ENCODE measurements at places on chromosomes 3 and 15.

DNA sequence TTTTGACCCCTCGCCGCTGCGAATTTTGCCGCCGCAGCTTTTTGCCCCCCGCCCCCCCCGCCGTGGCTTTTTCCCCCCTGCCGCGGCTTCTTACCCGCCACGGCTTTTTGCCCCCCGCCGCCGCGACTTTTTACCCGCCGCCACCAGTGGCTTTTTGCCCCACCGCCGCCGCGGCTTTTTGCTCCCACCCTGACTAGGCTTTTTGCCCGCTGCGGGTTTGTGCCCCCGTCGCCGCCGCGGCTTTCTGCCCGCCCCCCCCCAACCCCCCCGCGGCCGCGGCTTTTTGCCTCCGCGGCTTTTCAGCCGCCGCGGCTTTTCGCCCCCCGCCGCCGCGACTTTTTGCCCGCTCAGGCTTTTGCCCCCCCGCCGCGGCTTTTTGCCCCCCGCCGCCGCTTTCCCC is 598.1 kb downstream of the GOLGA6L6 start:
- DNase-seq, result no peak

- no peak for DNase-seq
These were observed 48.4 kb downstream of the ARHGEF3 start for GRCh38 chr3:56753206-56753820.

DNA sequence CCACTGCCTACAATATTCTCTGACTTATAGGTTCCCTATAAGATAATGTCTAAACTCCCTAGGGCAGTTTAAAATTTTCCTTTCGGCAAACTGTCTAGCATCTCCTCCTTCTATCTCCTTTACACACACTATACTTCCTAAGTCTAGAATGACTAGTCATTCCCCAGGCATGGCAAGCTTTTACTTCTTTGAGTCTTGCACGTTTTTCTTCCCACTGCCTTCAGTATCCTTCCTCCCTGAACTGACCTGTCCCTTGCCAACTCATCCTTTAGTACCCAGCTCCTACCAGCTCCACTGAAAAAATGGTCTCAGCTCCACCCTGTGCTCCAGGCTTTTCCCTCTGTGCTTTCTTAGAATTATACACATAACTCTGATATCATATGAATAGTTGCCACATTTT is 93.8 kb upstream of the KBTBD8 start:
- no peak for DNase-seq

DNA sequence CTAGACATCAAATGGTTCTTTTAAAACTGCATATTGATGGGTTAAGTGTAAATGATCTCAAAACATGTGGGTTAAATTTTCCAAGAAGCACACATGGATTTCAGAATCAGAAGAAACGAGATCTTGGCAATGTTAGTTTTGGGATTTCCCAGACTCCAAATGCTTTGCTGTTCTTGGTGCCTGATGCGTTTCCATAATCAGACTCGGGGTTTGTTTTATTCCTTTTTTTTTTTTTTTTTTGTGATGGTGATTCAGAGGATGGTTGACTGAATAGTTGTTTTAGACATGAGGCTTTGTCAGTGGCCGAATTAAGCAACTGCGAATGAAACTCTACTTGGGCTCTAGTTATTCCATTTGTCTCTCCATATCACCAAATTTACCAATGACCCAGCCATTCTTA is 52.2 kb upstream of the FAM98B start:
- no peak for DNase-seq

- DNase-seq, result no peak
These were observed 8.4 kb downstream of the TMEM40 start for GRCh38 chr3:12750658-12751071.

- DNase-seq, result no peak
These were observed 41.7 kb upstream of the ADAMTS17 start for GRCh38 chr15:100383302-100384107.

DNA sequence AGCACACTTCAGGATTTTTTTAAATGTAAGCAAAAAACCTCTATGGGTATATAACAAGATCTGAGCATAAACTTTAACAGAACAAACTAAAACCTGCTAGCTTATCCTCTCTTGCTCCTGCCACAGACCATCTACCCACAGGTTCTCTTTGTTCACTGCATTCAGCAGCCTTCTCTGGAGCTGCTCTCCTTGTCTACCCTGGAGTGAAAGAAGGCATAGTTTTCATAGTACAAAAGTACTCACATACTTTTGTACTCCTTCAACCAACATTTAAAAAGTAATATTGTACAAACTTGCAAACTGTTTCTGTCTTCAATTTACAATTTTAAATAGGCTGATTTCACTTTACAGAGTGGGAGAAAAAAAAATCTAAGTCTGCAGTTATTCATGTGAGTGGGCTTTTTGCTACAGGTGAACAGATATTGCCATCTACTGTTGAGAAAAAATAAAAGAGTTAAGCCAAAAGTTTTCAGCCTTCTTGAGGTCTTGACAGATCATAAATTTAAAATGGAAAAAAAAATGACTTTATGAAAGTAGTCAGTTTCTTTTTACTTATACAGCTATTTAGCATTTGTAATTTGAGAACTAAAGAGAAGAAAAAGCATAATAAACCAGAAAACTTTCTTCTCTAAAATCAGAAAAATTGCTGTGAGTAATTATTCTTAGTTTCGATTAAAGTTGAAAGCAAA is 20.4 kb downstream of the TERC start:
- no peak for DNase-seq

GRCh38 chr3:184180165-184180564 is 5.5 kb downstream of the AP2M1 start:
- DNase-seq, result no peak

DNA sequence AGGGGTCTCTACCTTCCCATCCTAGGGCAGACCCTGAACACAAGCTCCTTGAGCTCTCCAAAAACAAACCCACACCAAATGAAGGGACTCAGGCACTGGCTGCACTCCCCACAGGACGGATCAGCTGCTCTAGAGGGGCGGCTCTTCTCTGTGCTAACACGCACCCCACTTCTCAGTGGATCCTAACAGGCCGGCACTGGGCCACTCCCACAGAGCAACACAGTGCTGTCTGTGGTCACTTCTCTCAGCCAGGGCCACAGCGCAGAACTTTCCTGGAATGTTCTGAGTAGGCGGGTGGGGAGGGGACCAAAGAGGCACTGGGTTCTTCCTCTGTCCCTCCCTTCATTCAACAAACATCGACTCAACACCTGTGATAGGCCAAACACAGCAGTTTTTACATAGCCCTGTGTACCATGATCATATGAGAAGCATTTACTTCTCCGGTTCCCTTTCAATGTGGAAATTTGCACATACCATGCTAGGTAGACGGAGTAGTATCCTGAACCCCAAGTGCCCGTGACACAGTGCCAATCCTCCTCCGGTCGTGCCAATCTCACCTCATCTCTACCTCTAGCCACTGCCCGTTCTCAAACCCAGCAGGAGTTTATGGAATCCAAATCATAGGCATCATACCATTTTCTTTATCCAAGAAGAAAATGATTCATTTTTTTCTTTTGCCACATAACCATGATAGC is 98.1 kb downstream of the LRIG1 start:
- DNase-seq, result no peak

GRCh38 chr3:84960581-84960980 is 1.8 kb downstream of the CADM2 start:
- DNase-seq, result no peak

- no peak for DNase-seq
These were observed 66.5 kb downstream of the PLXNA1 start for GRCh38 chr3:127049393-127049792.

DNA sequence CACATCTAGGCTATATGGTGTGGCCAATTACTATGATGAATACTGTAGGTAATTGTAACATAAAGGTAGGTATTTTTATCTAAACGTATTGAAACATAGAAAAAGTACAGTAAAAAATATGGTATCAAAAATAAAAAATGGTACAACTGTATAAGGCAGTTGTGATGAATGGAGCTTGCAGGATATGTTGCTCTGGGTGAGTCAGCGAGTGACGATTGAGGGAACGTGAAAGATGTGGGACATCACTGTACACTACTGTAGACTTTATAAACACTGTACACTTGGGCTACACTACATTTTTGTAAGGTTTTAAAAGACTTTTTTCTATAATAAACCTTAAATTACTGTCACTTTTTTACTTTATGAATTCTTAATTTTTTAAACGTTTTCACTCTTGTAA is 10.3 kb downstream of the CTNNB1 start:
- no peak for DNase-seq

DNA sequence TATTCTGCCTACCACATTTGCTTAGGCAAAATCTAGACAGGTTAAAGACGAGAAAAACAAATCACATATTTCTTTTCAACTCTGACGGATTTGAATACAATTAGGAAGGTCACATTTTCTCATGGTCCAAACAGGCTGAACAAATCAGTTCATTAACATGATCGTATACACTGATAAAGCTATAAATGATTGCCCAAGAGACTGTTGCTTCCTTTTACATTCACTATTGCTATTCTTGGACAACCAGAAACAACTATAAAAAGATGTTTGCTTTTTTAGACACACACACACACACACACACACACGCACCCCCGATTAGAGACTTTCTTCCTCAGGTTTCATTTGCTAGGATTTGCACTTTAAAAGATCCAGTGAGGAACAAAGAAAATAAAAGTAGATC is 122.3 kb upstream of the BHLHE40 start:
- DNase-seq, result no peak

DNA sequence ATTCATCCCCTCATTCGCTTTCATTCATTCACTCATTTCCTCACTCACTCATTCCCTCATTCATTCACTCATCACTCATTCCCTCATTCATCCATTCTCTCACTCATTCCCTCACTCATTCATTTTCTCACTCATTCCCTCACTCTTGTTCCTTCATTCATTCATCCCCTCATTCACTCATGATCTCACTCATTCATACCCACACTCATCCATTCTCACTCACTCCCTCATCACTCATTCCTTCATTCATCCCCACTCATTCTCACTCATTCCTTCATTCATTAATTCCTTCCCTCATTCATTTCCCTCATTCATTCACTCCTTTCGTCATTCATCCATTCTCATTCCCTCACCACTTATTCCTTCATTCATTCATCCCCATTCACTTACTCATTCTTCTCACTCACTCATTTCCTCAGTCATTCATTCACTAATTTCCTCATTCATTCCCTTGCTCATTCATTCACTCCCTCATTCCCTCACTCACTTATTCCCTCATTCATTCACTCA is 14.5 kb downstream of the ABTB1 start:
- DNase-seq, result no peak

GRCh38 chr15:84817466-84818081 is 418 bp downstream of the ALPK3 start:
- DNase-seq, result no peak

DNA sequence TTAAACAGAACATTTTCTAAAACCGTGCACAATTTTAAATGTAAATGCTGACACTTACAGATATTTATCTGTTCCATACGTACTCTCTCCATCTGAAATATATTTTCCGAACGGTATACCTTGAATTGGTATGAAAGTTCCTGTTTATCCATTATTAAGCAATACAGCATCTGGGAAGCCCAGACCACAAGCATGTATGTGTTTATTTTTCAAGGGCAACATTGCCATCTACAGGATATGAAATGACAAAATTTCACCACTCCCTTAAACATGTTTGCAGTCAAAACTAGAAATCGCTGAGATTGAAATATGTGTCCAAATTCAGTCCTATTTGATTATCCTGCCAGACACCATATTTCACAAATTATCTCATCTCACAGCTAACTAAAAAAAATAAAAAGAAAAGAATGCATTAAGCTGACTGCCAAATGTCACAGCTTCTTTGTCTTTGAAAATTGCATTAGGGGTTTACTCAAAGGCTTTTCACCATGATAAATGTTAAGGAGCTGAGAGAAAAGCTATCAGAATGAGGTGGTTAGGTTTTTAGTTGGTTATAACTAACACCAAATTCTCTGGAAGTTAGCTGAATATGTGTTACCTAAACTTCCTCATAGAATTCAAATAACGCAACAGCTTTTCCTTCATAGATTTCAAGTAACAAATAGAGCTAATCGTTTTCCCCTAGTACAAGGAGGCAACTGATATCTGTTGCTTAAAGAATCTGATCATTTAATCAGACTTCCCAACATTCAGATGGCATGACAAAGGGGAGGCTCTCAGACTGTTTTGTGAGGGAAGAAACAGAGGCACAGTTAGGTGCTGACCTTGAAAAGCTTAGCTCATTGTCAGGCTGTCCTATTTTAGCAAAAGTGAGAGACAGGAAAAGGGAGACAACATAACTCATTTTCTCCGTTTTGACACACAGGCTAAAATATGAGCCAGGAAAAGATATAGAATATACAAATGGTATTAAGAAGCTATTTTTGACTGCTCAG is 533.1 kb downstream of the TBL1XR1 start:
- no peak for DNase-seq

GRCh38 chr15:85401108-85401774 is 20.8 kb downstream of the AKAP13 start:
- DNase-seq, result no peak

DNA sequence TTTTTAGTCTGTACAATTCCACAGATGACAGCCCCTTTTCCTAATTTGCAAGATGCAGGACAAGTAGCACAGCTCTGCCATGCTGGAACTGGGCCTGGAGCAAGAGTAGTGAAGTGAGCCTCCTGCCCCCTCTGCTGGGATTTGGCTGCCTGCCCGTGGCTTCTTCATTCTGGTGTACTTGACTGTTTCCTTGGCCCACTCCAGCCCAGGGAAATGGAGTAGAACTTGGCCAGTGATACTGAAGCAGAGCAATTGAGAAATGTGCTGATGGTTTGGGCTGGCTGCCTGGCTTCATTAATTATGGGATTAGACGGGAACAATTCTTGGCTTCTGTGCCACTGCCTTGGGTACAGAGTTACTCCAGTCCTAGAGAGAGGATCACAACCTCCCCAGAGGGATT is 2.8 kb downstream of the GPD1L start:
- no peak for DNase-seq

- DNase-seq, result no peak
These were observed 239.8 kb downstream of the STAG1 start for GRCh38 chr3:136512381-136512780.

- DNase-seq, result no peak
These were observed 91.4 kb downstream of the TAMM41 start for GRCh38 chr3:11755276-11755675.

DNA sequence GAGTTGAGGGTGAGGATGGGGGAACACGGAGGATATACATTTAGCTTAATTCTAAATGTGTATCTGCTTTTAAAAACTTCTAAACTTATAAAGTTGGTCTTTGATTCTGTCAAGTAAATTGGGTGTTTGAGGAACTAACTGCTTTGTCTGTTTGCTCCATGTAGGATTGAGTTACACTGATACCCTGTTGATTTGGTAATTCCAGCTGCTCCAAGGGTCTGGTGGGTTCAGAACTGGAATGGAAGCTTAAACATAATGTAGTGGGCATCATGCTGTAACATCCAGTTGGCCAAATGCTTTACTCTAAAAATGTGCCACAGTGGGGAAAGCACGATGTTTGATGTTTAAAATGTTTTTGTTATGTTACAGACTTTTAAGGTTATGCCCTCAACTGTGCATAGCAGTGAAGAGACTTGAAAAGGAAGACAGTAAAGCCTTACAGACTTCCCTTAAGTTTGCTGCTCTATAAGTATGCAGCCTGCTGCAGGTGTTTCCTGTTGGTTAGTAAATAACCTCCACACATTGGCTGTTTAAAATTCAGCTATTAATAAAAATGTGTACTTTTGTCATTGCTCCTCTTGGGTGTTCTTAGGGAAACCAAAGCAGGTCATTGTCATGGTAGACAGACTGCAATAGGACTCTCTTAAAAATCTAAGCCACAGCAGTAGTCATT is 5.9 kb upstream of the EDEM1 start:
- DNase-seq, result no peak
